ENCODE measurements at places on chromosomes 12 and 14.

GRCh38 chr12:2803635-2804392 is 8.7 kb upstream of the ITFG2 start:
- no peak for DNase-seq

GRCh38 chr12:90836689-90837088 is 118.3 kb downstream of the CCER1 start:
- no peak for DNase-seq

GRCh38 chr14:91061056-91061887 is 831 bp upstream of the RPS6KA5 start:
- DNase-seq = no peak

DNA sequence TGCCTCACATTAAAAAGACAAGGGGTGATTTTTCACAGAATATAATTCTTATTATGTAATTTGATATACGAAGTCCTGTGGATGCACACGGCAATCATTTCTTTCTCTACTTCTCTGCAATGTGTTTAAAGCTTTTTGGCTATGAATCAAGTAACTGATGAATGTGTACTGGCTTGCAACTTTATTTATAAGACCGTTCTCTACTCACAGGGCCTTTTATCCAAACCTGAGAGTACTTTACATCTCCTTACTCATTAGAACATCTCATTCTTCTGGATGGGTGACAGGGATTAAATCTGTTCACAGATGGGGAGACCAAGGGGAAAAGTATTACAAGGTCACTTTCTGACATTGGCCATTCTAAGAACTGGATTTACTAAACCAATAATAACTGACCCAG is 215.8 kb upstream of the DIO2 start:
- no peak for DNase-seq

- DNase-seq = no peak
Observed at GRCh38 chr12:128521981-128522380, 255.0 kb downstream of the TMEM132C start.

DNA sequence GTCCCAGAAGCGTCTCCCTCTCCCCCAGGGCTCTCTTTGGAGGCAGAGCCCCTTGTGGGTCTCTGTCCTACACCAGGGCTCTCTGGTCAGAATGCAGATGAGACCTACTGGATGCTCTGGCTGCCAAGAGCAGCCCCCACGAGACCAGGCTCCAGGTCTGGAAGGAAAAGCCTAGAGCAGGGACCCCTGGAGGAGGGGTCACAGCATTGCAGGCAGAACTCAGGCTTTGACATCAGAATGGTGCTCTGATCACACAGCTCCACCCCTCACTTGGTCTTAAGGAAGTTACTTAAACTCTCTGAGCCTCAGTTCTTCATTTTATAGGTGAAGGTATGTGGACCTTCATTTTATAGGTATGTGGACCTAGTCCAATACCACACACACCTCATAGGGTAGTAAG is 83.1 kb downstream of the ARL6IP4 start:
- peak; percentile 39 for DNase-seq

GRCh38 chr12:83574142-83574541 is 887.4 kb downstream of the TMTC2 start:
- DNase-seq = no peak

DNA sequence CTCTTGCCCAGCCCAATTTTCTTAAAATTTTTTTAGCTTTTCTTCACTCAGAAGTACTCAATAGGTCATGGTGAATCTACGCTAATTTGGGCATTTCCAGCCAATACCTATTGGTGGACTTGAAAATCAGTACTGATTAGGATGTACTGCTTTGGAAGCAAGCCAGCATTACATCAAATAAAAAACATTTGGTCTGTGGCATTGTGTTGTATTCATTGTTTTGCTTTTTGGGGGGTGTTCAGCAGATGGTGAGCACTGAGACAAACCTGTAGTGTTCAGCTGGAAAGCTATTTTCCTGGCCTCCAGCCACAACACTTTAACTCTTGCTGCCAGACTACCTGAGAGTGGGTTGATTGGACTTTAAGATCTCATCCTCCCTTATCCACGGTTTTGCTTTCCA is 4.0 kb downstream of the MAPKAPK5 start:
- no peak for DNase-seq

- DNase-seq = no peak
Observed at GRCh38 chr14:72643317-72643801, 250.5 kb downstream of the DPF3 start.

GRCh38 chr12:112518365-112518735 is 99.6 kb downstream of the PTPN11 start:
- no peak for DNase-seq

DNA sequence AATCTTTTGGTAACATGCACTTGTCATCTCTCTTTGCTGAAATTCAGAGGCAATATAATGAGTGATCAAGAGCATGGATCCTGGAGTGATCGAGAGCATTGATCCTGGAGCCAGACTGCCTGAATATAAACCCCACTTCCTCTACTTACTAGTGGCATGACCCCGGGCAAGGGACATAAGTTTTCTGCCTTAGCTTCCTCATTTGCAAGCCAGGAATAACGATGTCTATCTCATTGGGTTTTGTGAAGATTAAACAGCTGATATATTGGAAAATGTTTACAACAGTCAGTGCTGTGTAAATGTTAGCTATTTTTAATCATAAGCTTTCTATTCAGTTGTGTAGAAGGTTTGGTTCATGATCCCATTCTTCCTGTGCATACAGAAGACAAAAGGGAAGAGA is 2.4 kb upstream of the CSRNP2 start:
- DNase-seq = no peak

DNA sequence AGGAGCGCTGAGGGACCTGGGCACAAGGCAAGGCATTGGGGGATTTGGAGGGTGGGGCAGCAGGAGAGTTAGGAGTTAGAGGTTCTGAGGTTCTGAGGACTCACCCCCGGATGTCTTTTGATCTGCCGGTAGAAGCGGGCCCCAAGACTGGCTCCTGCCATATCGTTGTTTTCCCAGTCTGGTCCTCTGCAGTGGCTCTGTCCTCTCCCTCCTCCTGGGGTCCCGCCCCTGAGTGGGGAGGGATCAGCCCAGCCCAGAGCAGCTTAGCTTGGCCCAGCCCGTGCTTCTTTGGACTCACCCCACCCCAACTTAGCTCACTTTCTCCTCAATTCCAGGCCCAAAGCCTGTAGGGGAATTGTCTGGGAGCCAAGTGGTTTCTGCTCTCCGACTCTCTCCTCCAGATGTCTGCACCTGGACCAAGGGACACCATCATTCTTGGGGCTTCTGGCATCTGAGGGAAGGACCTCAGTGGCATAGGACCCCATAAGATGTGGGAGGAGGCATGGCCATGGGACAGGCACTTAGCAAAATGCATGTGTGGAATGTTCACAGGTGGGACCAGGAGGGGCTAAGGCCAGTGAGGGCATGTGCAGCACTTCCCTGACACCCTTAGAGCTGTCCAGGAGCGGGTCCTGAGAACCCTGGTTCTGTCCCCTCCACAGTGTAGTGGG is 7.5 kb downstream of the SHMT2 start:
- DNase-seq = no peak

DNA sequence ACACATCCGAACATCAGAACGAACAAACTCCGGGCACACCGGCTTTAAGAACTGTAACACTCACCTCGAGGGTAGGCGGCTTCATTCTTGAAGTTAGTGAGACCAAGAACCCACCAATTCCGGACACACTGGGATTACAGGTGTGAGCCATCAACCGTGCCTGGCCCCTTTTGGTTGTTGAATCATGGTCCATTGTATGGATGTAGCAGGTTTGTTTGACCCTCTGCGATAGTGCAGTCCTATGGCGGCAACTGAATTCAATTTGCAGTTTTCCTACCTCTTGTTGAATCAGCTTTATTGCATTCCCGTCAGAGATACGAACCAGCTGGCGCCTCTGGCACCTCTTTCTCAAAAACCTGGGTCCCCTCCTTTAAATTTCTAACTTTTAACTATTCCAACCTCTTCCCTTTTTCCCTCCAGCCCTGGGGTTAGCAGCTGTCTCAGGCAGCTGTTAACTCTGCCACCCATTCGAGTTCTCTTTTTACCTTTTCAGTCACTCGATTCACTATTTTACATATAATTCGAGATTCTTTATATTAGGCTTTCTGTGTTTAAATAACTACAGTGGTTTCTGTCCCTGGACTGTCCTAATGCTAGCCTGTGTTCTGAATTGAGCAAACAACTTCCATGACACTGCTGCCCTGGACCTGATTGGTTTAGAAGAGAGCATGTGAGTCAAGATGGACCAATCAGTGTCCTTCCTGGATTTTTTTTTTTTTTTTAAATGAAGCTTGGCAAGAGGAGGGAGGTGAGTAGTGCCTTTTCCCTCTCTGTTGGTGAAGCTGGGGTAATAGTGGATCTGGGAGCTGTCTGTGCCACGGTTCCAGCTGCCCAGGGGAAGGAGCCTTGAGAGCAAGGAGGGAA is 261.5 kb downstream of the PCNX1 start:
- DNase-seq = no peak

GRCh38 chr12:16520328-16520727 is 85.6 kb downstream of the LMO3 start:
- DNase-seq = no peak
